ENCODE measurements at places on chromosomes 6 and 20.

DNA sequence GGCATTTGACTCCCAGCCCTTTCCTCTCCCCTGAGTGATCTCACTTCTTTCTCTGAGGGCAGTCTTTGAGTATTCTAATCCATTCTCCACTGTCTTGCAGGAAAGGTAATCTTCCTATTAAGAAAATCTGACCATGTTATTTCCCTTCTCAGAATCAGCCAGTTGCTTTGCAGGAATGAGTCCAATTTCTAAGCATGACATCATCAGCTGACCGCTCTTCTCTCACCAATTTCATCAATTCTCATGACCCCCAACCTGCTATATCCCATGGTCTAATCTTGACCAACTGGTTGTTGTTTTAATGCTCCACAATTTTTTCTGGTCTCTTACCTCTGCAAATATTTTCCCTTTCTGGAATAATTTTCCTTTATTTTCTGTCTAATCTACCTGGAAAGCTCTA lies 73.4 kb downstream of the FAM229B start:
- no peak for DNase-seq

DNA sequence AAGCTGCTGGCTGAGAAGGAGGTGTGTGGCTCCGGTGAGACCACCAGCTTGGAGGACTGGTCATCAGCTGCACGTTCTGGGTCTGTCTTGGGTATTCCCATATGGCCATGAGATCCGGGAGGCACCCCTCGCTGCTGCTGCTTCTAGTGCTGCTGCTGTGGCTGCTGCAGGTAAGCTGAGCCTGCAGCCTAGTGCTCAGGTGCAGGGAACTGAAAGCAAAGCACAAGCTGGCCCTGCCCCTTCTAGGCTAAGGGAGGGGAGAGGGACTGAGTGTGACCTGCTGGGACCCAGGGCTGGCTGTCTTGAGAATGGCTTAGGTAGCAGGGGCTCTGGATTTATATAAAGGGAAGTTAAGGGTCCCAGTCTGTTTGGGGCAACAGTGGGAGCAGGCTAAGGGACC lies 403 bp downstream of the CDH26 start:
- no peak for DNase-seq

- peak; percentile 84 for DNase-seq
These were observed at the start of gene SLC29A1 for GRCh38 chr6:44223319-44224028. SLC29A1 (plus strand) TSS chr6:44223595; CDS start chr6:44227314, 3,719 bp downstream.

DNA sequence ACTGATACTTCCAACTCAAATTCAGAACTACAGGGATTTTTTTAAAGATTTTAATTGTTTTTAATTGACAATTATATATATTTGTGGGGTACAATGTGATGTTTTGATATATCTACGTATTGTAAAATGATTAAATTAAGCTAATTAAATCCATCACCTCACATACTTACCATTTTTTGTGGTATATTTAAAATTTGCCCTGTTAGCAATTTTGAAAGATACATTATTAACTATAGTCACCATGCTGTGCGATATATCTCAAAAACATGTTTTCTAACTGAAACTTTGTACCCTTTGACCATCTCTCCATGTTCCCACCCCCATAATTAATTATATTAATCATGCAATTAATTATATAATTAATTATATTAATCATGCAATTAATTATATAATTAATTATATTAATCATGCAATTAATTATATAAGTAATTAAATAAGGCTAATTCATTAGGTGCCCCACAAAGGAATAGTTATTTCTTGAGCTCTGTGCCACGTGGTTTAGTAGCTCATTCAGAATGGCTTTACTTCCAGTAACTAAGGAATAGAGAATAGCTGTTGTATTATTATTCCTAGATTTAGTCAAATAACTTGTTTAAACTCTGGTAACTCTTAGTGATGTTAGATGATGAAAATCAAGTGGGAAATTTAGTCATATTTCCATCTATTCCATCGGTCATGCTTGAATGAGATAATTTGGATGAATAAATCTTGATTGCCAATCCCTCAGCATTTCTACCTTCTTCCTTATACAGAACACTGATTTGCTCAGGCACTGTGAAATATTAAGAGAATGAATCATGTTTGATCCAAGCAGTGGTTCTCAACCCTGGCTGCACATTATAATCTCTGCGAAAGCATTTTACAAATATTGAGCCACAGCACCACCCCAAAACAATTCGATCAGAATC lies 25.1 kb downstream of the LOC128125822 start:
- DNase-seq: no peak

GRCh38 chr6:18585032-18585573 lies 198.0 kb downstream of the RNF144B start:
- no peak for DNase-seq

DNA sequence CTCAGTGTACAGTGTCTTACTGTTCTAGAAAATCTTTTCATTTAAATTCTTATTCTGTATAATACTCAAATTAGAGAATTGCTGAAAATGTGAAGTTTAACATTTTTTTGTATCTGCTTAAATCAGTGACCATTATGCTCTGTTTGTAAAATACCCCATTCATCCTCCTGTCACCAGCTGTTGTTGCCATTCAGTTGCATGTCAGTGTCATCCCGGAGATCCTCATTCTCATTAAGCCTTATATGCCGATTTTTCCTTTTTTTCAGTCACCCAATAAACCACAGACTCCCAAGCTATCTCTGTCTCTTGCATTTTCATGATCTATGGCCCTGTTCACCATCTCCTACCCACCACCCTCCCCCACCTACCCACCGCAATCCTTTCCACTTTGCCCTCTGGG lies 20.4 kb downstream of the GTF2H5 start:
- DNase-seq: no peak

- no peak for DNase-seq
These were observed 30.7 kb upstream of the IRF4 start for GRCh38 chr6:360764-361373.

DNA sequence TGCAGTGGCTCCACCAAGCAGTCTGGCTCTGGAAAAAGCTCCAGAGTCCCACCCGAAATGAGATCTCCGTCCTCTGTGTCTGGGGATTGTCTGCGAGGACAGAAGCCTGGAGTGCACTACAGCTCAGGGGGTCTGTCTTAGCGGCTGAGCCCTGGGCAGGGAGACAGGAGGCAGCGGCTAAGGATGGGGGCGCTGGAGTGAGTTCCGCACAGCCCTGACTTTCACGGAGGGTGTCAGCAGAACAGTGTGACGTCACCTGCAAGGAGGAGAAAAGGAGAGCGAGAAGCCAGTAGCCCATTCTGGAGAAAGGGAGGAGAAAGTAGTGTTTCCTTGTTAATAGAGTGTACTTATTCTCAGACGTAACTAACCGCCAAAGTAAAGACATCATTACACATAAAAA lies 97.6 kb downstream of the FAM50B start:
- no peak for DNase-seq
